ENCODE measurements at places on chromosomes 6 and 20.

DNA sequence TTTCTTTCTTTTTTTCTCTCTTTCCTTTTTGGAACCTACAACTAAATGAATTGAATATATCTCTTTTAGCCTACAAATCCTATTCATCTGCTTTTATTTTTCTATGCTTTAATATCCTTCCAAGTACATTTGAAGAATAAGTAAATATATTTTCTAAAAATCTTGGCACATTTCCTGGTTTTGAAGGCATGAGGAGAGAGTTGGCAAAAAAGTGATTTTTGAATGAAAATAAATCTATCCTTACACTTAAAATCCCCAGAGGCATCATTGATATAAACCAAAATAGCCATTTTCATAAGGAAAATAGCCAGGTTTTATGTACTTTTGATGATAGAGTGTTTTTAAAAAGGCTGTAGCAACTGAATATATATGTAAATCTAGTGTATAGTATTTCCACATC lies 69.0 kb downstream of the SAMD5 start:
- DNase-seq, result no peak

DNA sequence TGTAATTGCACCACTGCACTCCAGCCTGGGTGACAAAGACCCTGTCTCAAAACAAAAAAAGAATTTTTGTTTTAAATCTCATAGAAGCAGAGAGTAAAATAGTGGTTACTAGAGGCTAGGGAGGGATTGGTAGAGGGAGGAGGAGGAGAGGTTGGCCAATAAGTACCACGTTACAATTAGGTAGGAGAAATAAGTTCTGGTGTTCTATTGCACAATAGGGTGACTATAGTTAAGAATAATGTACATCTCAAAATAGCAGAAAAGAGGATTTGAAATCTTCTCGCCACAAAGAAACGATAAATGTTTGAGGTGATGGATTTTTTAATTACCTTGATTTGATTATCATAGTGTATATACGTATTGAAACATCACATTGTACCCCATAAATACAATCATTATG lies 27.1 kb upstream of the TOP1 start:
- no peak for DNase-seq

- DNase-seq, result no peak
These were observed 5.6 kb upstream of the APMAP start for GRCh38 chr20:24998121-24998520.

DNA sequence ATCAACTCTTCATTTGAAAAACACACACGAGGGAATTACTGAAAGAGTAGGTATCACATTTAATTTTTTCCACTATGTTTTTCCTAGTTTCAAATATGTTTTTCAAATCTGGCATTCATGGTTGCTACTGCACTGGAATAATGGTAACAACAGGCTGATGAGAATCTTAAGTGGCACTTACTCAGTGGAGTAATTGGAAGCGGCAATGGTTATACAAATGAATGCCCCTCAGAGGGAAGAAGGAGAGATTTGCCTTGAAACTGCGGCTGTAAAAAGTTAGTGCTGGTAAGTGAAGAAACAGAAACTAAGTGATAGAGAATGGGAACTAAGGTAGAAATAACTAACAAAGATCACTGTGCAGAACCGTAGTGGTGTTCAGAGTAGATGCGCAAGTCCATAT lies 41.0 kb upstream of the PDE7B start:
- DNase-seq, result no peak

Data from AG09309 (cell line).